Glomerular endothelial cell (primary cell): ENCODE measurements at places on chromosomes 3 and 15. TPM values are rescaled to one million over a fixed set of nuclear protein-coding genes. Genes with fewer than 3 reads are reported as not detected.

NR2F2 gene
- 64.5 and 68.8 TPM in 2 replicates for total RNA-seq

DNA sequence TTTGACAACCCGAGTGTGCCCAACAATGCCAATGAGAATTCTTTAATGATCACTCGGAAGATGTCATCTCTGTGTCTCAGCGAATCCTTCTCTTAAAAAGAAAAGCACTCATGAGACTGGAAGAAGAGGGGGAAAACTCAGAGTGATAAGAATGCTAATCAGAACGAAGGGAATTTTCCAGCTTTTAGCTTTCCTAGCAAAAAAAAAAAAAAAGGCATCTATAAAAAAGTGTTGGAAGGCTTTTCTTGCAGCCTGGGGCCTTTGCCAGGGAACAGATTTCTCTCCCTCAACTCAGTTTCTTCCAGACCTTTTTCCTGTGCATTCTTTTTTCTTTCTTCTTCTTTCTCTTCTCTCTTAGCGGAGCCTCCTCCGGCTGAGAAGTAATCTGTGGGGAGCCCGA lies 80.5 kb upstream of the NEO1 start:
- DNase-seq = no peak

CD200R1 gene
- total RNA-seq = not detected in 2 replicates

DNA sequence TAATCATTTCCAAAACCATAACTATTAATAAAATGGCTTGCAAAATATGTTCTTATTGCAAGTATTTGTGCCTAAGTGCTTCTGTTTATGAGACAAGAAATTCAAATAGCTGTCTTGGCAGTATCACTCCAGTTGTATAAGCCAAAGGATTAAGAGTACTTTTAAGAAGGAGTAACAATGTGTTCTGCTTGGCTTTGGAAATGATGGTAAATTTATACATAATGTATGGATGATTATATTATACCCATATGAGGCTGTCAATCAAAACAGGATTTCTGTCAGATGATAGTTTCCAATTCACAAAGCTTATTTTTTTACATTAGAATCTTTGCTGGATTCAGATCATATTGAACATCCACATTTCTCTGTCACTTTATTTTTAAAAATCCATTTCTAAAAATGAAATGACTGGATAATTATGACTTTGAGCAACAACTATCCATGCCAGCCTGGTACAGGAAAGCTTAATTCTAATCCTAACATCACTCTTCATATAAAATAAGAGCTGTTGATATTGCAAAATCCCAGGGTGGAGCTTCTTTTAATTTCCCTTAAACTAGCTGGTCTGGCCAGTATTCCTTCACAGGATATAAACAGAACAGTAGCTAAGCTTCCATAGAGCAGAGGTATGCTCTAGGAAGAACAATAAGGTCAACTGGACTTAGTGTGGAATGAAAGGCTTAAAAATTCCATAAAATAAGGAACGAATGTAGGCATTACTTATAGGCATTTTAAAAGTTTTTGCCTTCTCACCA lies 30.0 kb upstream of the ZNF280D start:
- DNase-seq = no peak

CCDC54 gene
- total RNA-seq = not detected in 2 replicates

DNA sequence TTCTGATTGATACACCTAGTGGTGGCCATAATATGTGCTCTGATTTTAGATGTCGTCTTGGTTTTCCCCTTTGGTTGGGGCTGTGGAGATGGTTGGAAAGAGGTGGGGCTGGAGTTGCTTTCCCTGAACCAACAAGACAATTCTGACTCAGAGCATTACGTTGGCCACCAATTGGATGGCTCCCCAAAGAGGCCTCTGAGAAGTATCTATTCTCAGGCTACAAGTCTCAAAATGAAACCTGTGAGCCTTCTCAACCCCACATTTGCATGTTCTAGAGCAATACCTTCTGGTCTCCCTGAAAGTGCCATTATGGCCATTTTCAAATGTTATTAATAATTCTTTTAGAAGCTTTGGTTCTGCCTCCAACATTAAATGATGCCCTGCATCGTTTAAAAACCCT lies 188.4 kb upstream of the WNT5A start:
- DNase-seq = no peak

DNA sequence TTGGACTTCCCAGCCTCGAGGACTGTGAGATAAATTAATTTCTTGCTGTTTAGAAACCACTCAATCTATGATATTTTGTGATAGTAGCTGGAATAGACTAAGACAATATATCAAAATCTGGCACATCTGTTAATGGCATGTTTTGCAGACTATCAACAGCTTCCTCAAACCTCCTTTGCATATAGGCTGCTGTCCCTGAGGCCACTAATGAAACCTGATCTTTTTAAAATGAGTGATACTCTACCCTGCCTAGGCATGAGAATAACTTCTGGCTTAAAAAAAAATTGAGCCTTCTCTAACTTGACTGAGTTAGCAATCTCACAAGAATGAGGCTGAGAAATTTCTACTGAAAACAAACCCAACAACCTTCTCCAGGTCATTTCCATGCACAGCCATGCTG lies 176.0 kb upstream of the CRBN start:
- no peak for DNase-seq

DNA sequence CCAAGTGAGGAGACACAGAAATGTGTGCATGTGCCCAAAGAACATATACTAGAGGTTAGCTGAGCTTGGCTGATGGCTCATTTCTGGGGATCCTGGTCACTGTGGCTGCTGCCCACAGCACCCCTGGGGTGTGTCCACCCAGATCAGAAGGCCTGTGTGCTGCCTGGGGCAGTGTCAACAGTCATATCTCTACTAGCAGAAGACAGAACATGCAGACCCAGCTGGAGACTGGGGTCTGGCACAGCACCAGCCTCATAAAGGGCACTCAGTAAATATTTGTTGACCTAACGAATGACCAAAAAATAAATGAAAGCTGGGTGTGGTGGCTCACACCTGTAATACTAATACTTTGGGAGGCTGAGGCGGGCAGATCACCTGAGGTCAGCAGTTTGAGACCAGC lies 16.4 kb downstream of the CHRNA3 start:
- no peak for DNase-seq

DNA sequence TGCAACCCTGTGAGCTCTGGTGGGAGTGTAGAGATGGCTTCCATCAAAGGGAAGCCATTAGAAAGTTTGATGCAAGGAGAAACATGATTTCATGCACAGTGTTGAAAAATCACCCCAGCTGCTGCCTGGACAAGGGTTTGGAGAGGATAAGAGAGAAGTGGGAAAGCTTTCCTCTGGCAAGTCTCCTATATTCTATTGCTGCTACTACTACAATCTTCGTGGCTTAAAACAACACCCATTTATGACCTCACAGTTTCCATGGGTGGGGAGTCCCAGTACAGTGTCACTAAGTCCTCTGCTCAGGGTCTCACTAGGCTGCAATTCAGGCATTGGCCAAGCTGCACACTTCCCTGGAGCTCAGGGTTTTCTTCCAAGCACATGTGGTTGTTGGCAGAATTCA lies 229.3 kb downstream of the TAFA4 start:
- DNase-seq = no peak

- no peak for DNase-seq
These were observed 54.8 kb downstream of the MEGF11 start for GRCh38 chr15:66198757-66199156.

- DNase-seq = no peak
These were observed 15.9 kb upstream of the ERC2 start for GRCh38 chr3:56484122-56484521.

DNA sequence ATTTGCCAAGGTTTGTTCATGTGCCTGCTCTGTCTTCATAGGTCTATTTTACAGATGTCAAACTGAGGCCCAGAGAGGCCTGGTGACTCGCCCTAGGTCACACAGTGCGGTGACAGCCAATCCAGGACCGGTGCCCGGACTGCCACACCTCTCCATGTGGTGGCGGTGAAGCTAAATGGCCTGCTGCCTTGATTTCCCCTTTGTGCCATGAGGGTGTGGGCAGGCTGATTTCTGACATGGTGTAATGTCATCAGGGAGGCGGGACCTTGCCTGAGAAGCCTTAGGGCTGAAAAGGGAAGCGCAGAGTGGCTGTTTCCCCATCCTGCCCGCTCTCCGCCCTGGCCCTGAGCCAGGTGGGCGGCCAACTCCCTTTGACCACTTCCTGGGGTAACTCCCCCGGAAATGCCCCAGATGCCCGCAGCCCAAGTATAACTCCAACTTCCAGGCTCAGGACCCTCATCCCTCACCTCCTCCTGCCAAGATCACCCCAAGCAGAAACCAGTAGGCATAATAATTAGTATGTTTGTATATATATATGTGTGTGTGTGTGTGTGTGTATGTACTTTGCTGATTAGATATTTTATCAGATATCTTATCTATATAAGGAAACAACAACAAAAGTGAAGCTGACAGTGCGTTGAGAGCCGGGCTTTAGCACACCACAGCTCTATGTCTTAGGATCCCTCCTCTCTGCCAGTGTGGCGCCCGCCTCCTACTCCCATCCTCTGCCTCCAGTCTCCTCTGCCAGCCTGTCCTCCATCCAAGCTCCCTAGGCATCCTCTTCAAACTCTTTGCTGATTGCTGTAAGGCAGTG lies 63.9 kb downstream of the IQSEC1 start:
- no peak for DNase-seq

GRCh38 chr3:156188757-156189156 lies 68.4 kb downstream of the KCNAB1 start:
- no peak for DNase-seq

DNA sequence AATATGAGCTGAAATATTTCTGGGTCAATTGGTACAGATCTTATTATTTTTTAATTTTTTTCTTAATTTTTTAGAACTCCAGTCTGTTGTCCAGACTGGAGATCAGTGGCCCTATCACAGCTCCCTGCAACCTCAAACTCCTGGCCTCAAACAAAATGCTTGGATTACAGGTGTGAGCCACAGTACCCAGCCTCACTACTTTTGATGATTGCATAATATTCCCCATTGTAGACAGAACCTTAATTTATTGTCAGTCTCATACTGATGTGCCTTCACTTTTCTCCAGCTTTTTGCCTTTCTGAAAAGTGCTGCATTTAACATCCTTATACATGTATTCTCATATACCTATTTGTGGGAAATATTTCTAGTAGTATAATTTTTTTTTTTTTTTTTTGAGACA lies 144.9 kb downstream of the LIPC start:
- DNase-seq = no peak

- DNase-seq = no peak
These were observed 5.5 kb upstream of the ARRDC4 start for GRCh38 chr15:97955035-97955434.

GRCh38 chr3:48248095-48248850 lies 7.4 kb downstream of the ZNF589 start:
- DNase-seq = no peak
